ENCODE measurements at places on chromosomes 11 and 22. TPM values are rescaled to one million over a fixed set of nuclear protein-coding genes. Genes with fewer than 3 reads are reported as not detected.
A peak's percentile ranks its signal among the peaks of the same experiment; 100 is the strongest.

GRCh38 chr11:42576318-42576717, 735.5 kb upstream of the API5 start:
- DNase-seq, result no peak

DNA sequence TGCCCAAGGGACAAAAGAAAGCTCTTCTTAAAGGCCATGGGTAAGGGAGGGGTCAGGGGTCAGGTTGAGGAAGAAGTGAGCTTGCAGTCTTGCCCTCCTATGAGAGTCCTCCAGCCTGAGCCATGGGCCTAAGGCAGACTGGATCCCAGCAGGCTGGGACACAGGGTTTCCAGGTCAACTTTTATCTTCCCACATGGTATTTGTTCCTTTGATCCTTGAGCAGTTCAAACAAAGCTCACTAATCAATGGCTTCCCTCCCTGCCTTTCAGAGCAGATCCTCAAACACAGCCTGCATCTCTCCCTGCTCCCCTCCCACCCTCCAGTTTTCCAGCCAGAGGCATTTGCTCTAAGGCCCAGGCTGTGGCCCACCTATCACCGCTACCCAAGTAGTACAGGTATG, 589.3 kb downstream of the INSC start:
- no peak for DNase-seq

GRCh38 chr11:64765291-64765850, 5.6 kb upstream of the PYGM start:
- no peak for DNase-seq

DNA sequence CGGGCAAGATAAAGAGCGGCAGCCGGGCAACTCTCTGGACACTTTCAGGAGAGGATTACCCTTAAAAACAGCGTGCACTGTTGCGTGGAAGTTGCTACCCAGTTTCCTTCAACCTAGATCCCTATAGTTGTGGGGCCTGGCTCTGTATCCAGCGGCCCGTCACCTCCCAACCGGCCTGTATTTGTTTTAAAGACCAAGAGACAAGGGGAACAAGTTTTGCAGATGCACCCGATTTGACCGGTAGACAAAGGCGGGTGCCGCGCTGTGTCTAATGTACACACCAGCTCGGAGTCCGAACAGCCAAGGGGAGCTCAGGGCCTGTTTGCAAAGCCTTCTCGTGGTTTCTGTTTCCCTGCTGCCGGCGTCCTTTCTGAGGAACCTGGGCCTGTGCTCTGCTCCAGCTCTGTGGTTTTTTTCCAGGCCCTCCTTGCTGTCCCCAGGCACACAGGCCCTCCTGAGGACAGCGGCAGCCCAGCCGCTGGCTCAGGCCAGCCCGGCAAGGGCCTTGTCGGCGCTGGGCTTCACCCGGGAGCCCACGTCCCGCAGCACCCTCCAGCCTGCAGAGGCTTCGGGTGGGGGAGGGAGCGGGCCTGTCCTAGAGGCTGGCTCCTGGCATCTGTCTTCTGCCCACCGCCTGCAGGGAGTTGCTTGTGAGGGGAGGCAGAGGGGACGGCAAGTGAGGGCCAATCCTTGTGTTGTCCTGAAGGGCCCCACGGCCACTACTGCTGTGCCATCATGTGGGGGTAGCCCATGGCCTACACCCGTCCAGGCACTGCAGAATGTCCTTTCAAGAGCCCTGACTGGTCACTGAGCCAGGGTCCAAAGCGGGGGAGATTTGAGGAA, 1.4 kb downstream of the TBX1 start:
- DNase-seq, result no peak

- DNase-seq, result no peak
These were observed 44.1 kb downstream of the RBFOX2 start for GRCh38 chr22:35984183-35985175.

- no peak for DNase-seq
These were observed 12.7 kb downstream of the TRMU start for GRCh38 chr22:46348099-46348695.

GRCh38 chr11:103709371-103709770, 327.1 kb upstream of the DDI1 start:
- no peak for DNase-seq

DNA sequence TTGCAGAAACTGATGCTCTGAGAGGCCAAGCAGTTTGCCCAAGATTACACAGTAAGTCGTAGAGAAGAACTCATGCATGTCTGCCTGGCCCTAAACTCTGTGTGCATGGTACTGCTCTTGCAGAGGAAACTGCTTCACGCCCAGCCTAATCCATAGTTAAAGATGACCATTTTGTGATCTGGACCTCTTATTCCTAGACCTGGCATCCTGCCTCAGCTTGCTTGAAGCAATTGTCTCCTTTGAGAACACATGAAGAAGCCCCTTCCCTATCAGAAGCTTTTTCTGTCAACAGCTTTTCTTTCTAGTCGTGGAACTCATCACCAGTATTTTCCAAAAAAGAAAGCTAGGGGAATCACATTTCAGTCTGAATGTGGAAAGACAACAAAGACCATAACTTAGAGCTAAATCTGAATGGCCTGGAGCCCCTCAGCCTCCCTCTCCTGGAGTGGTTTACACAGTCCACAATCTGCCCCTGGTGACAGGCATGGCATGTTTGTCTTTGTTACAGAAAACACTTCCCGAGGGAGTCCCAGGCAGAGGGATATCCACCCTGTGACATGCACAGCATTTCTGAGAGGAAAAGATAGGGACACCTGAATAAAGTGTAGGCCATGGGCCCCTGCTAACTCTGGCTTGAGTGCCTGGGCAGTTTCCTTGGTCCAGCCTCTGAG, 2.9 kb upstream of the FZD4 start:
- DNase-seq, result no peak

DNA sequence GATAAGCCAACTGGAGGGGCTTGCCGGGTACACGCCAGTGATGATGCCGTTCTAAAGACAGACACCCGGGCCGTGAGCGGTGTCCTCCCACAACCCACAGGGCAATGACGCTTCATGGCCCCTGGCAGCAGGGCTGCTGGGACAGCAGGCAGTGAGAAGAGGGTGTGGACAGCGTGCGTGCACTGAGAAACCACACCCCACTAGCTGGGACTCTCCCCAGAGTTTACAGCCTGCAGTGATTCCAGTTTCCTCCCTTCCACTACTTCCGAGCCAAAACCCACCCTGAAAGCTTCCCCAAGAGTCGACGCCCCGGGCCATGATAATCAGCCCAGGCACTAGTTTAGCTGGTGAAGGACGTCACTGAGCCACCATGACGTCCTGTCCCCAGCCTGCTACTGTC, 29.2 kb downstream of the CPT1A start:
- DNase-seq, result no peak

- DNase-seq, result no peak
These were observed 5.4 kb upstream of the C11orf87 start for GRCh38 chr11:109416601-109417000.

GRCh38 chr11:92136797-92137196, 87.8 kb upstream of the FAT3 start:
- no peak for DNase-seq

- no peak for DNase-seq
These were observed at the start of gene HORMAD2 for GRCh38 chr22:30079952-30080533. TSS of gene HORMAD2 (plus strand) at chr22:30080464. CDS start at chr22:30093953, 13,489 bp downstream.

- peak; percentile 51 for DNase-seq
These were observed 2.0 kb upstream of the FJX1 start for GRCh38 chr11:35615921-35616900.

MFRP gene
- not detected for total RNA-seq

SPON1 gene
- total RNA-seq, result 1.4 TPM

DERL3 gene
- 9.9 TPM for total RNA-seq

TREH gene
- not detected for total RNA-seq

MAJIN gene
- total RNA-seq, result 0.54 TPM

ZDHHC5 gene
- 65.5 TPM for total RNA-seq

SCGB1A1 gene
- total RNA-seq, result not detected

SLC43A3 gene
- total RNA-seq, result 98.2 TPM

TRIM29 gene
- not detected for total RNA-seq

Data from activated CD4-positive, alpha-beta T cell treated with anti-CD3 and anti-CD28 coated beads, Interleukin-2, amount 10 ng/mL, durations not matched to agents 7 days and 5 days (primary cell).